ENCODE measurements at places on chromosomes 6 and 20.

GRCh38 chr6:165692106-165692653 is 29.1 kb upstream of the PDE10A start:
- no peak for DNase-seq

DNA sequence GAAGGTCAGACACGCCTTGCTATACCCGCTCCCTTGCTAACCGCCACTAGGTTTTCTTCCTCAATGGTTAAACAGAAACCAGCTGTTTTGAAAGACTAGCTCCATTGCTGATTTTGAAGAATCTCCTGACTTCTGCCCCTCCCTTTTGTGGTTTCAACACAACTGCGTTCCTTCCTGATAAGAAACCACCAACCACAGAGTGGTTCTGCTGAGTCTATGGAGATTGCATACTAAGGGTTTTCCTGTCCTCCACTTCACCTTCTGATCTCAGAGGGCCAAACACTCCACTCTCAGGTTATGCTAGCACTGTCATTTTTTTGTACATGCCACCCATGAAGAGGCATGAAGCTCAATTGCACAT is 207.9 kb downstream of the MYLK4 start:
- peak; percentile 96 for DNase-seq

- no peak for DNase-seq
Measured at GRCh38 chr6:79612457-79612856, 18.7 kb upstream of the SH3BGRL2 start.

GRCh38 chr6:166393535-166393823 is 10.7 kb upstream of the MPC1 start:
- DNase-seq = no peak

DNA sequence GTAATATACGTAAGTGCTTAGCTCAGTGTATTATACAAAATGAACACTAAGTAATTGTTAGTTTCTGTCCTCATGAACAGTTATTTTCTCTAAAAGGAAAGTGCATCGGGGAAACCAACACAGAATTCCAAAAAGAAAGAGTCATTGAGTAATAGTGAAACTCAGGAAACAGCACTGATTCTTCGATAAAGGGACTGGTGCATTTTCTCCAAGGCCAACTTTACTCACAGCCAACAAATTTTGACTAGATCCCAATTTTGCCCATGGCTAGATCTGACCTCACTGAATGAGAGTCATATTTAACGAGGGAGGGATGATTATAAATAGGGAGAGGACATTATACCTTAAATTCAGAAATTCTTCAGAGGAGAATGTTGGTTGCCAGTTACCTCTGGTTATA is 390.9 kb upstream of the NRSN1 start:
- DNase-seq = no peak

GRCh38 chr6:128343706-128344105 is 176.7 kb downstream of the PTPRK start:
- no peak for DNase-seq

DNA sequence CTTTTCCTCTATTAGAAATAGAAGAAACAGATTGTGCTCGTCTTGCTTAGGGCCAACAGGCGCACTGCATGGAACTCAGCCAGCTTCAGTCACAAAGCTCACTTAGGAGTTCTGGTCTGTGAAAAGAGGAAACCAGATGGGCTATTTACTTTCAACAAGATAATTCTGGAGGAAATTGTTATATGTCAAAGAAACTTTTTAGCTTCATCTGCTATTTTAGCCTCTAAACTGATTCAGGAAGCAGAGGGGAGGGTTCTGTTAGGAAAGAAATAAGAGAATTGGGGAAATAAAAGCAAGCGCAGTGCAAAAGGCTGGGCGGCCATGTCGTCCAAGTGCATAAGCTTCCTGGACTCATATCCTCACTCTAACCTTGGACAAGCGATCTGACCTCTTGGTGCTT is 21.3 kb downstream of the PRKN start:
- peak; percentile 3 for DNase-seq

GRCh38 chr6:129209355-129209754 is 326.4 kb downstream of the LAMA2 start:
- DNase-seq = no peak

GRCh38 chr6:158909938-158910337 is 90.1 kb downstream of the RSPH3 start:
- no peak for DNase-seq

GRCh38 chr6:44965708-44966107 is 362.4 kb upstream of the RUNX2 start:
- no peak for DNase-seq

DNA sequence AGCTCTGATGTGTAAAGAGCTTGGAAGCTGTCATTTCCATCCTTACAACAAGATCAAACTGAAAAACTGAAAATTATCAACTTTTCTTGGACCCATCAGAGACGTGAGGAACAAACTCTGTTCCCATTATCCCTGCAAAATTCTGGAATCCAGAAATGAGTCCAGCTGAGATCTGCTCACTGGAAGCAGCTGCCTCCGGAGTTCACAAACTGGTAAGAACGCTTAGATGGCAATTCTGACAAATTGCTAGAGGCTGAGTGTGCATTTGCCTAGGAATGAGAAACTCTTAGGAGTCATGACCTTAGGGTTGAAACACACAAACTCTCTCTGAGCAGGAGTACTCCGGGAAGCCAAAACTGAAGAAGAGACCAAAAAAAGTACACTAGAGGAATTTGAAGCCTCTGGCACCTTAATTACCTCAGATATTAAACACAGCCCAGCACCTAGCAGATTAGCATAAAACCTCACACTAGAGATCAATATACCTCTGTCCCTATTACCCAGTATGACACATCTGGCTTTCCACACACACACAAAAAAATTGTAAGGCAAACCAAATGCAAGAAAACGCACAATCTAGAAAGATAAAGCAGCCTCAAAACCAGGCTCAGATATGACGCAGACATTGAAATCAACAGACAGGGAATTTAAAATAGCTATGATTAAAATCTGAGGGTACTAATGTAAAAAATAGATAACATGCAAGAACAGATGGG is 233.5 kb upstream of the SGK1 start:
- no peak for DNase-seq
